ENCODE measurements at places on chromosomes 13 and 19.

- no peak for DNase-seq
Measured at GRCh38 chr19:55095260-55096060, 19.8 kb downstream of the EPS8L1 start.

GRCh38 chr13:114324334-114324733, 10.0 kb downstream of the CHAMP1 start:
- no peak for DNase-seq

DNA sequence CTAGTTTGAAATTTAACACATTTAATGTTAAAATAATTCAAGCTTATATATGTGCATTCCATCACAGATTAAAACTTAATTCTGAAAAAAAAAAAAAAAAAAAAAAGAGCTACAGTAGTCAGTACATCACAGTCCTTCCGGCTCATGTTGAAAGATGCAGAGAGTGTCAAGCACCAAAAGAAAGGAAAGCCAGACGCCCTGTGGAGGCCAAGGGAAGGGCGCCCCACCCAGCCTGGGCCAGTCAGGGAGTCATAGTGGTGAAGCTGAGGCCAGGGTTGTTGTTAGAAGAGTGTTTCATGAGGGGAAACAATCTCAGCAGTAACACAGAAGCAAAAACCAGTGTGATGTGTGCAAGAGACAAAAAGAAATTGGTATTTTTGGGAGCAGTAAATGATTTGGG, 375.3 kb downstream of the MTUS2 start:
- DNase-seq = no peak

- no peak for DNase-seq
Measured at GRCh38 chr13:62556978-62557377, 1141.3 kb upstream of the PCDH20 start.

DNA sequence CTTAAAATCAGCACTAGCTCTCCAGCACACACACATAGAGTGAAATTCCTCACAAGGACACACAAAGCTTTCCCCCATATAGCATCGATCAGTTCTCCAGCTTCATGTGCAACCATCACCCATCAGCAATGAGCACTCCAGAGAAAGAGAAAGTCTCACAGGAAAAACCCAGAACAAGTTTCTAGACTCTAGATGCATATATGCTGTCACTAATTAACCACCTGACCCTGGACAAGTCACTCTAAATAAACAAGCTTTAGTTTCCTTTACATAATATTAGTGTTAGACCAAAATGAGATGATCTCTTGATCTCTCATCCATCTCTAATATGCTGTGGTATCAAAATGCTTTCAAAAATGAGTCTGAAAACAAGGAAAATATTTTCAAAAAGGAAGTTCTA, 81.2 kb downstream of the TBC1D4 start:
- no peak for DNase-seq

GRCh38 chr19:10233946-10234345, 2.8 kb upstream of the S1PR2 start:
- DNase-seq = no peak
